Activated naive CD8-positive, alpha-beta T cell treated with anti-CD3 and anti-CD28 coated beads, Interleukin-2, amount 50 U/mL, for 24 hours (primary cell): ENCODE measurements at places on chromosomes 4 and X.

GRCh38 chr4:56245547-56246232, 141.6 kb downstream of the AASDH start:
- DNase-seq = no peak

- no peak for DNase-seq
Measured at GRCh38 chr4:8748236-8748575, 123.4 kb downstream of the HMX1 start.

GRCh38 chr4:1171311-1172227, 814 bp downstream of the SPON2 start:
- DNase-seq = peak; percentile 57

DNA sequence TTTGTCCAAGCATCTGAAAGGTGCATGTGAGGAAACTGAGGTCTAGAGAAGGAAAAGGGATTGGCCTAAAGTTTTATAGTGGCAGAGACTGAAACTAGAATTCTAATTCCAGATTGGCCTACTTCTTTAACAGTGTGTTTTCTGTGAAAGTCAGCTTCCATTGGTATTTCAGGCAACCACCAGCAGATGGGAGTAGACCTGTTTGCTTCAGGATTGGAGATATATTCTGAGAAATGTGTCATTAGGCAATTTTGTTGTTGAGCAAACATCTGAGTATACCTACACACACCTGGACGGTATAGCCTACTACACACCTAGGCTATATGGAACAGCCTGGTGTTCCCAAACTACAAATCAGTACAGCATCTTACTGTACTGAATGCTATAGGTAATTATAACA, 207.3 kb upstream of the RADX start:
- DNase-seq = no peak

DNA sequence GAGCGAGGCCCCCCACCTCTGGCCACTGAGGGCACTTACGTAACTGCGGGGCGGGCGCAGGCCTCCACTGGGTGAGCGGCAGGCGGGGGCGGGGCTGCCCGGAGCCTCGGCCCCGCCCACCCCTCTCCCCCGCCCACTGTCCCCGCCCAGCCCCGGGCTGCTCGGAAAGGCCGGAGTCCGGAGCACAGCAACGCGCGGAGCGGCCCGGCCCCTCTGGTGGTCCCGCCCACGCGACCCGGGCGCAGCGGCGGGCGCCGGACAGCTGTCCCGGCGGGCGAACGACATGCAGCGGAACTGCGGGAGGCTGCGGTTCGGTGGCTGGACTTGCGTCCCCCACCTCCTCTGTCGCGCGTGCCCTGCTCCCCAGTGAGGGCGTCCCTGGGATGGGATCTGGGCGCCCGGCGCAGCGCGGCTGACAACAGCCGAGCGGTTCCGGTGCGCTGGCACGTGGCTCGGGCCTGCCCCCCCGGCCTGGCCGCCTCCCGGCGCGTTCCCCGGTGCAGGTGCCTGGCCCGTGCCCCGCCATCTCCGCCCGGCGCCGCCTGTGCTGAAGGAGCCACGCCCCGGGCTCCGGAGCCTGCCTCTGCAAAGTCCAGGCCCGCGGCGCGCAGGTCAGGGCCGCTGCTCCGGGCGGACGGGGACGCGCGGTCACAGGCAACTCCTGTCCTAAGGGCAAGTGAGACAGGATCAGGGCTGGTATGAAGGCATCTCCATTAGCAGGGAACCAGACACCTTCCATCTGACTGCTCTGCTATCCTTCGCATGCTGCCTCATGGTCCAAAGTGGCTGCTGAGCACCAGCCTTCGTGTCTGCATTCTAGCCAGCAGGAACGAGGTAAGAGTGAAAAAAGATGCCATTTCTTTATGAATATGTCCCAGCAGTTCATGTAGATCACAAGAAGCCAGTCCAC, 21.8 kb upstream of the JAKMIP1 start:
- DNase-seq = peak; percentile 26

DNA sequence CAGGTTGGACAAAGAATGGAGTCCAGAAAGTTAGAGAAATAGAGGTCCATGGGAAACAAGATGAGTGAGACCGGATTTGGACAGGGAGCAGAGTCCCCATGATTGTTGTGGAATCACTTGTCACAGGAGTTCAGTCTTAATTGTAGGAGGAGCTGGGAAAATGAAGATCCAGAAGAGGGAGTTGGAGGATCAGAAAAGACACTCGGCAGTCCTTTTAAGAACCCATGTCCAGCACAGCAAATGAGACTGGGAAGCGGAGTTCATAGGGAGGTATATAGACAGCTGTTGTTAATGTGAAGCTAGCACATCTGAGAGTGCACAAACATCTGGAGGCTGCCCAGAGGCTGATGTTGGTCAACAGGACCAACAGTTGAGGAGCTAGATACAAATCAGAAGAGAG, 111.4 kb upstream of the RXFP1 start:
- DNase-seq = no peak

DNA sequence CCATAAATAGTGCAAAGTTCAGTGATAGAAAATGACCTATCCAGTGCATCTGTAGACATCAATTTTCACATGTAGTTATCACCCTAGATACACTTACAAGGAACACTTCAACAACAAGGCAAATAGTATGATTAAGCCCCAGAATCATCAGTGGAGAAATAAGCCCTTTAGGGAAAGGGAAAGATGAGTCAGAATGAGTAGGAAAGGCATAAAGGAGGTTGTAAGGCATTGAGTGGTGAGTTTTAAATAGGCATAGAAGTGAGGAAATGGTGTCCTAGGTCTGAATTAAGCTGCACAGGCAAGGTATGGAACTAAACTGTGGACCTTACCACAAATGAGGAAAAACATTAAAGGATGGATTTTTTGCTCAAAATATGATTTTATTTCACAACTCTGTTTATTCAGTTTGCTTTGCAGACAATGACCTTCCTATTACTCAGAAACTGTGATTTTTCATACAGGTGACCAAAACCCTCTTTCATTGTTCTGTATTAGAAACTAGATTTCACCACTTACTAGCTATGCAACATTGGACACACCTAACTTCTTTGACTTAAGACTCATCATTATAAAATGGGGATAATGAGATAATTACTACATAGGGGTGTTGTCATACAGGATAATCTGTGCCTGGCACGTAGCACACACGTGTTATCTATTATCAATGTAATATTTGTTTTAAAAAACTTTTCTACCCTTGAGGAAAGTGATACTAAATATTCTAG, 57.0 kb upstream of the MAP9 start:
- DNase-seq = no peak

- DNase-seq = no peak
Measured at GRCh38 chrX:153585827-153586226, 13.1 kb downstream of the CCNQ start.

DNA sequence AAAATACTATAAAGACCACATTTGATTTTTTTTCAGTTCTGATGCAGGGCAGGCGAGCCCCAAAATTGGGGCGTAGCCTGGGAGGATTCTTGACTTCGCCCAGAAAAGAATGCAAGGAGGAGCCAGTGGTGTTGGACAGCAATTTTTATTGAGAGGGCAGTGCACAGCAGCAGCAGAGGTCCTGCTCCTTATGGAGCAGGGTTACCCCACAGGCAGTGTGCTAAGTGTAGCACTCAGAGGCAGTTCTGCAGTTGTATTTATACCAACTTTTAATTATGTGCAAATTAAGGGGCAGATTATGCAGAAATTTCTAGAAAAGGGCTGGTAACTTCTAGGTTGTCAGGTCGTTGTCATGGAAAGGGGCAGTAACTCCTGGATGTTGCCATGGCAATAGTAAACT, 69.9 kb downstream of the GASK1B start:
- no peak for DNase-seq

- no peak for DNase-seq
Measured at GRCh38 chr4:158214856-158215255, 4.6 kb downstream of the TMEM144 start.
